AG09309 (cell line): ENCODE measurements at places on chromosomes 6 and 20.

DNA sequence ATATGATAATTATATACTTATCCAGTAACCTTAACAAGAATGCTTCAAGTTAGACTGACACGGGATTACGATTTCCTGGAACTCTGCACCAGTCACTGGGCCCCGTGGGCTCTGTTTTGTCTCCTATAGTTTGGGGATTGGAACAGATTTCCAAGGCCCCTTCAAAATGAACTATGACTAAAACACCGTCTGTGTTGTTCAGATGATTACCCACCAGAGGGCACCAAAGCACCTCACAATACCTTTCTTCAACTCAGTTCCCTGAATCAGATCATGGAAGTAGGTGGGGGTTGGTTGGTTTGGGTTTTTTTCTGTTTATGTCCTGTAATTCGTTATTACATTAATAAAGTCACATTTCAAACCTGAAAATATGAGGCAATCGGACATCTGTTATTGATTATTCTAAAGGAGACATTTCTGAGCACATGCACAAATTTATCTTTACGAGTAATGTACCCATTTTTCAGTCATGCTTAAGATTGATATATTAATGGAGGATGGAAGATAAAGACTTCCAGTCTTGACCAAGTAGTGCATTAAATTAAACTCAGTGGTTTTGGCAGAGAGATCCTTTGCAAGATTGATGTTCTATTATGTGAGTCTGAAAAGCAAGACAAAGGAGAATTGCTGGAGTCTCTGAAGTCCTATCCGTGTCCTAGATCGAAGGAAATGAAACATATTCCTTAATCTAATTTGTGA lies 112.0 kb upstream of the COL21A1 start:
- DNase-seq: no peak

GRCh38 chr6:144873623-144874378 lies 588.7 kb downstream of the UTRN start:
- DNase-seq: no peak

GRCh38 chr6:128303870-128304269 lies 216.5 kb downstream of the PTPRK start:
- DNase-seq: no peak

DNA sequence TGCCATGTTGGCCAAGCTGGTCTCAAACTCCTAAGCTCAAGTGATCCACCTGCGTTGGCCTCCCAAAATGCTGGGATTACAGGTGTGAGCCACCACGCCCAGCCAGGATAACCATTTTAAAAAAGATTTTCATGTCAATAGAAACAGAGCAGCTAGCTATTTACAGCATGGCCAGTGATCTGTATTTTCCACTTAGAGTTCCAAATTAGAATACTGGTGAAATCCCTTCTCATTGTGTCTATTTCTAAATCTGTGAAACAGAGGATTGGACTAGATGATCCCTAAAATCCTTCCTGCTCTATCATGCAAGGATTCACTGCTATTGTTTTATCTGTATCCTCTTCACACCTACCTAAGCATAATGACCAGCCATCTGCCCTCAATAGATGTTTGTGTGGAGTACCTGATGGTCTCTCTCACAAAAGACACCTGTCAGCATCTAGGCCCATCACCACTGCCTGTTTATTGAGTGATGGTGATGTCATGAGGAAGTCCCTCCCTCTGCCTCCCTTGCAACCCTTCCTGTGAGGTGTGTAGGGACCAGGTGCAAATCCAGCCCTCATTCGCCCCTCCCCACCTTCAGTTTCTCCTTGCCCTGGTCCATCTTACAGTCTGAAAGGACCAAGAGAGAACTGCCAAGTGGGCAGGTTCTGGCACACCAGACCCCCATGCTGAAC lies 26.5 kb upstream of the SMIM29 start:
- DNase-seq: no peak

GRCh38 chr6:139020689-139021088 lies 7.9 kb upstream of the ABRACL start:
- DNase-seq: no peak

DNA sequence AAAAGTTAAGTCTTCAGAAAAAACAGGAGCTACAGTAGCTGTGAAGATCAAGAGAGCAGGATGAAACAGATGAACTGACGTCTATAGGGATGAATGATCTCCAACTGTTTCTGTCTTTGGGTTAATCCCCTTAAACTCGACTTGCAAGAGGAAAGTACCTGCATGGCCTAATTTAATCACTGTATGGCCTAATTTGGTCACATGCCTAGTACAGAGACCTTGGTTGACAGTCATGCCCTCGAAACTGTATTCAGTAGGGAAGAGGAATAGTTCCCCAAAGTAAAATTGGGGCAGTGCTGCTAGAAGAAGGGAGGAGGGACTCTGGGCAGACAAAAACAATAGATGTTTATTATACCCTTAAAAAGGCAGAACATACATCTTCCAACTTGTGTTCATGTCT lies 10.0 kb upstream of the SMAP1 start:
- no peak for DNase-seq

DNA sequence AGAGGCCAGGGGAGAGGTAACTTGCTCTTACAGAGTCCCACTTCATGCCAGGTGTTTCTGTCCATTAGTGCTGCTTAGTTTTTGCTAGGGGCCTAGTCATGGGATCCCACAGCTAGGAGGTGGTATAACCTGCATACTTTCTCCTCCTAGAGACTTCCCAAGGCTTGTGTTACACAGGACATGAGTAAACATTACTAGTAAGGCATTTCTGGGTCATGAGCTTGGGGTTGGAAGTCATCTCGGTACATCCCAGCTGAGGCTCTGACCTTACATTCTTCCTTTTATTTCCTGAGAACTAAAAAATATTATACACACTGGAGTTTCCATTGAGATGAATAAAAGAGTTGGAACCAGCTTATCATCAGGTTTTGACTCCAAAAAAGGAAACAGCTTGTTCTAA lies 20.9 kb upstream of the PNPLA1 start:
- peak; percentile 21 for DNase-seq
